ENCODE measurements at places on chromosomes 4 and X.

GRCh38 chr4:145545538-145546174, 64.0 kb downstream of the SMAD1 start:
- DNase-seq = no peak

GRCh38 chr4:52755426-52755825, 4.2 kb upstream of the ERVMER34-1 start:
- DNase-seq = no peak

- no peak for DNase-seq
Measured at GRCh38 chr4:15938182-15938581, 358 bp downstream of the FGFBP1 start.

- no peak for DNase-seq
Measured at GRCh38 chrX:153179131-153179530, at the start of gene MAGEA1. MAGEA1 (plus strand) TSS chrX:153179284; CDS start chrX:153182390, 3,106 bp downstream.

DNA sequence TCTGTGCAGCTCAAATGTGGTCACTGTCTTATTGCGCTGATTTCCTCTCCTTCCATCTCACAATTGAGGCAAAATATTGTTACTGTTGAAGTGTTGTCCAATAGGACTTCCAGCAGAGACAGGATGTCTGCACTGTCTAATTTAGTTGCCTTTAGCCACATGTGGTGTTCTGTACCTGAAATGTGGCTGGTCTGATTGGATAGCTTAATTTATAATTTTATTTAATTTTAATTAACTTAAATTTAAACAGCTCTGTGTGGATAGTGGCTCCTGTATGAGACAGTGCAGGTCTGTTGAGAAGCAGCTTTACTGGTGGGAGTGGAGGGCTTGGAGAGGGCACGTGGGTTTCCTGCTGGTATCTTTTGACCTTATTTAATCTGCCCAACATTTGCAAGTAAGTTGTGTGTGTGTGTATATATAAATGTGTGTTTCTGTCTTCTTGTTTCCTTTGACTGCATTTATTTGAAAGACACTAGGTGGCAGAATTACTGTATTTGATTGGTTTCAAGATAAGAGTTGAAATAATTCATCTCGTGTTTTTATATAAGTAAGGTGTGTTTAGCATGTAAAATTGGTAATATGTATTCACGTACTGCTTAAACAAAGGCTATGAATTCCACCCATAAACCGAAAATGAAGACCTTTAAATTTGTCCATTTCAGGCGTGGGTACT, 55.3 kb upstream of the MSANTD1 start:
- no peak for DNase-seq

- no peak for DNase-seq
Measured at GRCh38 chr4:140448830-140449229, 21.4 kb upstream of the CLGN start.

DNA sequence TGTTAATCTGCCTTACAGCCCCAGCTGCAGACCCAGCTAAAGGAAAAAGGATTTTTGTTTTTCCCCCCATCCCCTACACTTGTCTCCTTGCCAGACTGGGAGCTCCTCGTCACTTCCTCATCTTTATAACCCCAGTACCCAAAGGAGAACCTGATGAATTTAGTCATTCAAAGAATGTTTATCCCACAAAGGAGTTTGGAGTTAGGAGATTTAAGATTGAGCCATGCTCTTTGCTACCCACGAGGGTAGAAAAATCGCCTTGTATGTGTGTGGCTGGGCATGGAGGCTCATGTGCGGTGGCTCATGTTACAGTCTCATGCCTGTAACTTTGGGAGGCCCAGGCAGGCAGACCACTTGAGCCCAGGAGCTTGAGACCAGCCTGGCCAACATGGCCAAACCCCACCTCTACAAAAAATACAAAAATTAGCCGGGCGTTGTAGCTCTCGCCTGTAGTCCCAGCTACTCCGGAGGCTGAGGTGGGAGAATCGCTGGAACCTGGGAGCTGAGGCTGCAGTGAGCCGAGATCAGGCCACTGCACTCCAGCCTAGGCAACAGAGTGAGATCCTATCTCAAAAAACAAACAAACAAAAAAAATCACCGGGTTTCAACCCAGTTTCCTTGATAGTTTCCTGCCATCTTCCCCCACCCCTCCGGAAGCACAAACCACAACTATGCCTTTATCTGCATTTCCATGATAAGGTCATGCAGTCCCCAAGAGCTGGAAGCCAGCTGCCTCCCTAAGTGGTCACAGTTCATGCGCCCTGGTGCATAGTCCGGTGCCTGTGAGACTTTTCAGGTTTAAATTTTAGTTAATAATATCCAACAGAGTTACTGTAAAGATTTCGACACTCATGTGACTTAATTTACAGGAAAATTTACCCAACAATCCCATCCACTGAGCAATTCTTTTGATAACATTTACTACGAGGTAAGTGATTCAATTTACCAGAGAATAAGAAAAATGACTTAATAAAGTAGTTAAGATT, 1.5 kb downstream of the CFAP97 start:
- DNase-seq = no peak

- no peak for DNase-seq
Measured at GRCh38 chr4:10104991-10105276, 11.7 kb downstream of the WDR1 start.

DNA sequence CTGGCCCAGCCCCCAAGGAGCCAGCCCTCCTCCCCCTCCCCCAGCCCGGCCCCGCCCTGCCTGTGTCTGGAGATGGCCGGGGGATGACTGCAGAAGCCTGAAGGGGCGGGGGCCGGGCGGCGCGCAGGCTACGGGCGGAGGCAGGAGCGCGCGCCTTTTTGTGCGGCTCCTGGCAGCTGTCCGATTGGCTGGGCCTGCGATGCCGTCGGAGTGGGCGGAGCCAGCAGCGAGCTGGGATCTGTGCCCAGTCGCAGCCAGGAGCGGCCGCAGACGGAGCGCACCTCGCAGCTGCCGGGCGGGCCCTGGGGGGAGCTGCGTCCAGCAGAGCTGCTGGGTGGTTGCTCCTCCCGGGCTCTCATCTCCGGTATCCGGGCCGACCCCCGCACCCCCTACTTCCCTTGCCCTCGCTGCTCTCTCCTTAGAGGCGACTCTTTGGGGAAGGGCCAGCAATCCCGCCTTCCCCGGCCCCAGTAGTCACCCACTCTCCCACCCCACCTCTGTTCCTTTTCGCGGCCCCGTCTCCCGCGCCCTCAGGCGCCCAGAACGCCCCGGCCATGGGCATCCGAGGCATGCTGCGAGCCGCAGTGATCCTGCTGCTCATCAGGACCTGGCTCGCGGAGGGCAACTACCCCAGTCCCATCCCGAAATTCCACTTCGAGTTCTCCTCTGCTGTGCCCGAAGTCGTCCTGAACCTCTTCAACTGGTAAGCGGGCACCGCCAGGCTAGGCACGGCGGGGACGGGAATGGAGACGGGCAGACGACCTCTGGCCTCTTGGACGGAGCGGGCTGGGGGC, at the start of gene GABRQ:
GABRQ (plus strand) TSS at position 247 of the 794 bp plus-strand sequence; CDS start at position 555, 308 bp downstream.
- peak; percentile 85 for DNase-seq

GRCh38 chr4:6563935-6564645, 10.9 kb upstream of the MAN2B2 start:
- no peak for DNase-seq

DNA sequence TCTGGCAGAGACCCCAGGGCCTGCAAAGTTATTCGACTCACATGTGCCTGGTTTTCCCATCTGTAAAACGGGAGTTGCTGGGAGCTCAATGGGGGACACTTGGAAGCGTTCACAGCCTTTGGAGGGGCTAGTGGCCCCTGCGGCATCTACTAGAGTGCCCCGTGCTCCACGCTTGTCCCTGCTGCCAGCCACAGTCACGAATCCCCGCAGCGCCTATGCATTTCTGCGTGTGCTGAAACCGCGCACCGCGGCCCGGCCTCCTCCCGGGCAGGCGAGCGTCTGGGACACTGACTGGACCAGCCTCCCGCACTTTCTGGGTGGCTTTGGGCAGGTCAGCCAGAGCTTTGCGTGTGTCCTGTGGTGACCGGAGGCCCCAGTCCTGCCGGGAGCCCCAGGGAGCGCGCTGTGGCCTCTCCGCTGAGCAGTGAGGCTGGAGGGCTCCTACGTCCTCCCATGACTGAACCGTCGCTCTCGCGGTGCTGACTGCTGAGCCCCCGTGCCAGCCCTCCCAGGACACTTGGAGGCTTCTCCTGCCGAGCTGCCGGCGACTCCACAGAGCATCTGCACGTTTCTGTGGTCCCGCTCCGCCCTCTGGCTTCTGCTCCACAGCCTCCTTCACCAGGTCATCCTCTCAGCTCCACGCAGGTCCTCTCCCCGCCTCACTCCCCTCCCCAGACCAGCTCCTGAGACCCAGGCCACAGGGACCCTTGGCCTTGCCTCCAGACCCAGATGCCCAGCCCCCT, 36.3 kb downstream of the PIGG start:
- DNase-seq = no peak

GRCh38 chr4:126318376-126318775, 1003.6 kb downstream of the FAT4 start:
- DNase-seq = no peak

DNA sequence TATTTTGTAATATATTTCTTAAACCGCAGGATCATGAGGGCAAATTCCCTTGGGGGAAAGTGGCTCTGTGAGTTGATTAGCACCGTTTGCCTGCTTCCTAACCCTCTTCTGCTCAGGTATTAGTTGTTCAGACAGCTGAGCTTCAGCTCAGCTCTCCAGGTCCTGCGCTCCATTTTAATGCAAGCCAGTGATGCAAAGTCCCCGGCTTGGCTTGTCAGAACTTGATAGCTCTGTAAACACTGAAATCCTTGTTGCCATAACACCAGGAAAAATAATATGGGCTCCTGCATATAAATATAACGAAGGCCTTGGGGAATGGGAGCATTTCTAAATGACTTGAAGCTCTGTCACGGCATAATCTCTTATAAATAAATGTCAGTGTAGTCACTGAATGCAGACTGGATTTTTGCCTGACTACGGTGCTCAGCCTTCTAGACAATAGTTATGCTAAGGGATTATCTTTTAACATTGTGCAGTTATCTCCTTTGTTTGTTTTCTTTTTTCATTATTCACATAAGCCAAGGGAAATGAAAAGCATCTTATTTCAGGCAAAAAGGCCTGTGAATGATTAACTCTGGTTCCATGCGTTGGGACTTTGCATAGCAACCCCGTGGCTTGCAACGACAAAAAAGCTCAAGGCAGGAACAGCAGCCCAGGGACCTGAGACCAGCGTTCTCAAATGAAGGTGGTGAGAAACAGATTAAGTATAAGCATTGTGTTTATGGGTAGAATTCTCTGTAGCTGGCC, 253.2 kb downstream of the SPRY1 start:
- DNase-seq = peak; percentile 6

DNA sequence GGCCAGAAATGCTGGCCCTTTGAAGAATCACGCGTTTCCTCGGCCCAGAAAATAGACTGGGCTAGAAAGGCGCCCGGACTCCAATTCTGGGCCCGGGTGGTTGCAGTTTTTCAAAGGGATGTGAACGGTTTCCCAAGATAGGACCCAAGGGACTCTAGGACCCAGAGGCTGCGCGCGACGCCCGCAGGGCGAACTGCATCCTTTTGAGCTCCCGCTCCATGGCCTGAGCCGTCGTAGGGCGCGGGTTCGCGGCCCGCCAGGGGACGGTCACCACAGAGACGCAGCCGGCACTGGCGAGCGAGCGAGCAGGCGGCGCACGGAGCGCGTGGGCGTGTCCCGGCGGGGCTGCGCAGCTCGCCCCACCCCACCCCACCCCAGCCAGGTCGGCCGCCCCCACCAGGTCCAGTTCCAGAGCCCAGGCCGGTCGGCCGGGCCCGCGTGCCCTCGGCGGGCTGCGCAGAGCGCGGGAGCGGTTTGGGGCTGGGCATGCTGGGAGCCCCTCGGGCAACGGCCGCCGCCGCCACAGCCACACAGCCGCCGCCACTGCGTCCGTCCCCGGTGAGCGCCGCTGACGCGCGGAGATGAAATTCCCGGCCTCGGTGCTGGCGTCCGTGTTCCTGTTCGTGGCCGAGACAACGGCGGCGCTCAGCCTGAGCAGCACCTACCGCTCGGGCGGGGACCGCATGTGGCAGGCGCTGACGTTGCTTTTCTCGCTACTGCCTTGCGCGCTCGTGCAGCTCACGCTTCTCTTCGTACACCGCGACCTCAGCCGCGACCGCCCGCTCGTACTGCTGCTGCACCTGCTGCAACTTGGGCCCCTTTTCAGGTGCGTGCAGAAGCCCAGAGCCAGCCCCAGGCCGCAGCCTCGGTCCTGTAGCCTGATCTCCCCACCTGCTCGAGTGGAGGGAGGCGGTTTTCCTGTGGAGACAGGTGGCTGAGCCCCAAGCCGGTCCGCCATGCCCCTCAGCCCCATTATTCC, at the start of gene XK:
XK (plus strand) TSS at position 411 of the 979 bp plus-strand sequence; CDS start at position 582, 171 bp downstream.
- DNase-seq = peak; percentile 45

DNA sequence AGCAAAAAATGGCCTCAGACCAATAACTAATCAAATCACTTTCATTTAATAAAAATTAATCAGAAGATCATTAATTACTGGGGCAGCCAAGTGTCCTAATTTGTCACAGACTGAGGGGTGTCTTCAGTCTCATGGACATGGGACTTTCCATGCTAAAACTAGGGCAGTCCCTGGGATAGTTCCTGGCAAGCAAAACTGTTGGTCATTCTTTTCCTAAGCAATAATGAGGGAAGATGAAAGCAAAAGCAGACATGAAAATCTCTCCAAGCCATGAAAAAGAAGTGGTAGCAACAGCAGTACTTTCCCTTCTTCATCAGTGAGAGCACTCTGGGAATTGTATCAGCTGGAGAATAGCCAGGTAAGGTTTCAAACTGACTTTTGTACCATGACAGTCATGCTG, 3.7 kb upstream of the ANTXR2 start:
- no peak for DNase-seq

- no peak for DNase-seq
Measured at GRCh38 chrX:10485326-10485725, 135.1 kb downstream of the MID1 start.

GRCh38 chr4:77927991-77928925, 65.6 kb downstream of the MRPL1 start:
- DNase-seq = peak; percentile 31

GRCh38 chrX:41759817-41760216, 35.8 kb downstream of the GPR82 start:
- no peak for DNase-seq

GRCh38 chr4:140152751-140153418, 1.1 kb downstream of the MAML3 start:
- DNase-seq = no peak

DNA sequence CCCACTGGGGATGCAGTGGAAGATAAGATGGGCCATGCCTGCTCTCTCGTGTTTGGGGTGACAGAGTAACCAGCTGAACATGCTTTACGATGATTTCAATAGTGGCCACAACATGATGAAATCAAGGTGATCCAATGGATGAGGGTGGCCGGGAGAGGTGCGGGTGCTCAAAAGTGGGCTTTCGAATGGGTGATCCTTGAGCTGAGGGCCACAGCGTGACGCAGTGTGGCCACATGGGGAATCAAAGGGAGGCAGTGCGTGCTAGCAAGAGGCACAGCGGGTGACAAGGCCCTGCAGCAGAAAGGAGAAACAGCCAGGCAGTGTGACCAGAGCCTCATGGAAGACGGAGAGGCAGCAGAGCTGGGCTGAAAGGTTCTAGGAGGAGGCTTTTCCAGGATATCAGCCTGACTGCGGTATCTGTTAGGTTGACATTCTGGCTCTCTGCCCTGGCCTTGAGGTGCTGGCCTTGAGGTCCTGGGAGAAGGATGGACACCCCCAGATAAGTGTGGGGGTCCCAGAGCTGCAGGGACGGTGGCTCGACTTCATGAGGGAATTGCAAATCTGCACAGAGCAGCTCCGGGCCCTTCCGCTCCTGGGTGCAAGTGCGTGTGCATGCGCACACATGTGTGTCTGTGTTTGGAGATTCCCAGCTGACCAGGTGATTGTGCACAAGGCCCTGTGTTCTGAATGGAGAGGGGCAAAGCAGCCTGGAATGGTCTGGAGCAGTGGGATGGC, 38.0 kb upstream of the GPR78 start:
- DNase-seq = no peak

All from NCI-H774 (cell line).